ENCODE measurements at places on chromosomes 1 and 21. TPM values are rescaled to one million over a fixed set of nuclear protein-coding genes. Genes with fewer than 3 reads are reported as not detected.

DNA sequence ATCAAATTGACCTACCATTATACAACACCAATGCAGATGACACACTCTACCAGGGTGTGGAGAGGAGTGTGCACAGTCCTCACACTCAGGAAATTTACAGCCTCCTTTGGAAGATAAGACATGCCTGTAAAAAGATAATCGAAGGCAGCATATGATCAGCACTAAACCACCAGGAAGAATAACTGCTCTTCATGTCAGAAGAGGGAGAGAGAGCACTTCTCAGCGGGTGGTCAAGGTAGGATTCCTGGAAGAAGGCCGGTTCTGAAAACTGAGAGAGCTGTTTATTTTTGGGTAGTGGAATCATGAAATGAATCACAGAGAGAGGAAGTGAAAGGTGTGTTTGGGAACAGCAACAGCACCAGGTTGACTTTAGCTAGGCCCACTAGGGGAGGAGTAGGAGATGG lies 14.0 kb upstream of the ZNF697 start:
- DNase-seq: no peak

PRMT2 gene
- total RNA-seq: 56.8 TPM

OXCT2 gene
- 0.77 TPM for total RNA-seq

DNA sequence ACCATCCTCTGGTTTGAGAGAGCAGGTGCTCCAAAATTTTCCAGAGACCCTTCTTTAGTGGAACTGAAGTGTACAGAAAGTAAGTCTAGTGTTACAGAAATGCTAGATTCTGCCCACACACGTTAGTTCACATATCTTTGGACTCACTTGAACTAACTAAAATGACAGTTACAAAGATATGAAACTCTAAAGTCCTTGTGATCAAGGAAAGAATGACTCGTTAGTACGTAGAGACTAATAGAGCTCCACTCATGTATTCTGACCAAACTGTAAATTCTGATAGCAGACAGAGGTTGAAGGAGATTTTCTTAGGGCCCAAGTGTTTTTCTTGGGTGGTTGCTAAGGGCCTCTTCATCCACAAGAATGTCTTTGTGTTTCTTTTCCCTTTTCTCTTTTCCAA lies 491.5 kb upstream of the B3GALT2 start:
- DNase-seq: no peak

DNA sequence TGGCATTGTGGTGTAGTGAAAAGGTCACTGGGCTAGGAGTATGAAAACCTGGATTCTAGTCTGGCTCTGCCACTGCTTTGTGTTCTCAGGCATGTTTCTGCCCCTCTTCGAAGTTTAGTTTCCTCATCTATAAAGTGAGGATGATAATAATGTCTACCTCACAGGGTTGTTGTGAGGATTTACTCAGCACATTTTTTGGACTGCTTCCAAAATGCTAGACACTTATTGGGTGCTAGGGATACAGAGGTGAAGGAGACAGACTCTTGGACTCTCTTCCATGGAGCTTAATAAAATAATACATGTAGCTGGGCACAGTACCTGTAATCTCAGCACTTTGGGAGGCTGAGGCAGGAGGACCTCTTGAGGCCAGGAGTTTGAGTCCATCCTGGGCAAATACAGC lies 3.6 kb downstream of the KIF2C start:
- no peak for DNase-seq

MAP3K7CL gene
- total RNA-seq: 1.1 TPM
